ENCODE measurements at places on chromosomes 2 and 18. TPM values are rescaled to one million over a fixed set of nuclear protein-coding genes. Genes with fewer than 3 reads are reported as not detected.

- peak; percentile 65 for DNase-seq
Observed at GRCh38 chr2:41869542-41870264, 178.1 kb upstream of the PKDCC start.

- DNase-seq = no peak
Observed at GRCh38 chr2:181738563-181738962, 58.2 kb upstream of the NEUROD1 start.

- no peak for DNase-seq
Observed at GRCh38 chr2:19688059-19688458, 213.7 kb downstream of the TTC32 start.

GRCh38 chr2:68774569-68775271 lies 40.1 kb downstream of the ARHGAP25 start:
- DNase-seq = peak; percentile 20

DNA sequence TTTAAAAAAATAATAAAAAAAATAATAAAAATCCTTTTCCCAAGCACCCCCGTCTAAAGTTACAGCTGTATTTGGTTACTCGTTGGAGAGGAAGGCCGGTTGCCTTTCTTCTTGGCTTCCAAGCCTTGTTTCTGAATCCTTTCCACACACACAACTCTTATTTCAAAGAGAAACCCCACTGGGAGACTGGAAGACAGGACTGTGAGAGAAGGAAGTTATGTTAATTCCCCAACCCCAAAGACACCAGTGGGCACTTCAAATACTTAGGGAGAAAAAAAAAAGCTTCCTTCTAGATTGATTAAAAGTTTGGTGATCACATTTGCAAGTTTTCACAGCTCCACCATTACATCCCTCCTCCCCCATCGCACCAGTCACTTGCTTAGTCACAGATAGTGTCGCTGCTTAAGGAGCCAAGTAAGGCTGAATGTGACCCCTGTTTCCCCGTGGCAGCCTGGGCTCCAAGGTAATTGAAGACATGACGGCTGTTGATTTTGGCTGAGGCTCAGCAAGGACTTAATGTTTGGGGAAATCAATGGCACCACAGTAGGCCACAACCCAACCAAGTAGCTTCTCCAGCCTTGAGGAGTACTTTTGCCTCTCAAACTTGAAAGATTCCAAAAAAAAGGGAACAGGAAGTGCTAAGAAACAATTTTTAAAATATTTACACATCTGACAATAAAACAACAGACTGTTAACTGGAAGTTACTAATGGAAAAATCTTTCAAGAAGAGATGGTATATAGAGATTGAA lies 40.8 kb upstream of the FRZB start:
- peak; percentile 33 for DNase-seq

DNA sequence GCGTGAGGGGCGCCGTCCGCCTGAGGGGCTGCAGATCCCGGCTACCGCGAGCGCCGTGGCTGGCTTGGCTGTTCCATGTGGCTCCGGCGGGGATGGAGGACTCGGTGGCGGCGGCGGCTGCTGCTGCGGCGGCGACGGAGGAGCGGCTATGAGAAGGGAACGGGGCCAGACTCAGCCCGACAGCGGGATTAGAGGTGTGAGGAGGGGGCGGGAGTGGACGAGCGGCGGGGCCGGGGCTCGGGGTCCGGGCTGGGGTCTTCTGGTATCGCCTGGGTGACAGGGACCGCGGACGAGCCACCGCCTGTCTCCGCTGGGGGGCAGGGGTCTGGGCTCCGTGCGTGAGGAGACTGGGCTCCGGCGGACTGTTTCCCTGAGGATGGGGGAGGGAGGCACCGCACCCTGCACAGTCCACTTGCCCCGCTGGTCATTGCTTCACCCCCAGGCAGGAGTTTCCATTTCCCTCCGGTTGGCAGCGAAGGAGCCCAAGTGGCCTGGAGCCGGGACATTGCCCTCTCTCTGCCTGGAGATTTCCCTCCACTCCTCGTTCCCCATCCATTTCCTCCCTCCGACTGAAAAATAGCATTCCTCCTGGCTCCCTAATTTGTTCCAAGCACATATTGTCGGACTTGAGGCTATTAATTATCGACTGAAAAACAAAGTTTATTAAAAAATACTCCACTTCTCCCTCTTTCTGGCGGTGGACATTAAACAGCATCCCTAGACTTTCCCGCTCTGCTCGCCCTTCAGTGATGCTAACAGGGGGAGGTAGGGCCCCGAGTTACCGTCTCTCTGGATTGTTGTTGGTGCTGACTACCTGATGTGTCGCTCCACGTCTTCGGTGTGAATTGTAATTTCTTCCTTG lies 577 bp downstream of the EHBP1 start:
- DNase-seq = peak; percentile 58

GRCh38 chr2:65813631-65814173 lies 381.3 kb upstream of the SPRED2 start:
- DNase-seq = no peak

GRCh38 chr2:165958313-165958960 lies 4.9 kb upstream of the TTC21B start:
- DNase-seq = no peak

- no peak for DNase-seq
Observed at GRCh38 chr2:104846786-104847585, 6.9 kb upstream of the POU3F3 start.

GRCh38 chr2:74328573-74328972 lies 14.6 kb downstream of the SLC4A5 start:
- no peak for DNase-seq

DNA sequence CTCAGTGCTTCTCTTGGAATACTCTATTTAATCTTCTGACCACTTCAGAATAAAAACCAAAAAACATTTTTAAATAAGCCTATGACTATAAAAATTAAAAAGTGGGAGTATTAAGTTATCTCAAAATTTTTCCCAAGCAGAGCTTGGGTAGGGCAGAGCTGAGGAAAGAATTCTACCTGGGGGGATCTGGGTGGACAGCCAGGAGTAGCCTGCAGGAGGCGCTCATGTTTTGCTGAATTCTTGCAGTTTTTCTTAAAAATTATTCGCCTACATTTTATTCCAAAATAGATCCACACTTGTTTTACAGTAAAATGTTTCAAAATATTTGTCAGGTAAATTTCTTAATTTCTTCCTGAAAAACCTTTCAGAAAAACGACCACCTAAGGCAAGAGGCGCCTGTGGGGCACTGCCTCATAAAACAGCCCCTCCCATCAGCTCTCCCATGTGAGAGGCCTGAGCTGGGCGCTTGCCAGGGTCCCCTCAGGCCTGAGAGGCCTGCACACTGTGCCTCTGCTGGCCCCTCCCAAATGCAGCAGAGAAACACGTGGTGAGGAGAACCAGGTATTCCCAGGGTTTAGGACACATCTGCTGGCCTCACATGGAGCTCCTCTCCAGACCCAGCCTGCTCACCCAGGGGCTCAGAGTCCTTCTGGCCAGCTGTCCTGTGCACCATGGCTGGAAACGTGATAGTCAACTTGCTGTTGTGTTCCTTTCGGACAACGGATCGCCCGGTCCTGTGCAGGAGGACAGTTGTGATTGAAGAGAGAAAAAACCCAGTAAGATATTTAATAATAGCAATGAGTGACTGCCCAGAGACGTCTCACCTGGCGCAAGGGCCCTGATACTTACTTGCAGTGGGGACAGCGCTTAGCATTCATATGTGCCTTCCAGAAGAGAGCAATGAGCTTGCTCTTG lies 17.5 kb downstream of the POLR1A start:
- no peak for DNase-seq

GRCh38 chr2:168203762-168204693 lies 43.4 kb downstream of the STK39 start:
- no peak for DNase-seq

DNA sequence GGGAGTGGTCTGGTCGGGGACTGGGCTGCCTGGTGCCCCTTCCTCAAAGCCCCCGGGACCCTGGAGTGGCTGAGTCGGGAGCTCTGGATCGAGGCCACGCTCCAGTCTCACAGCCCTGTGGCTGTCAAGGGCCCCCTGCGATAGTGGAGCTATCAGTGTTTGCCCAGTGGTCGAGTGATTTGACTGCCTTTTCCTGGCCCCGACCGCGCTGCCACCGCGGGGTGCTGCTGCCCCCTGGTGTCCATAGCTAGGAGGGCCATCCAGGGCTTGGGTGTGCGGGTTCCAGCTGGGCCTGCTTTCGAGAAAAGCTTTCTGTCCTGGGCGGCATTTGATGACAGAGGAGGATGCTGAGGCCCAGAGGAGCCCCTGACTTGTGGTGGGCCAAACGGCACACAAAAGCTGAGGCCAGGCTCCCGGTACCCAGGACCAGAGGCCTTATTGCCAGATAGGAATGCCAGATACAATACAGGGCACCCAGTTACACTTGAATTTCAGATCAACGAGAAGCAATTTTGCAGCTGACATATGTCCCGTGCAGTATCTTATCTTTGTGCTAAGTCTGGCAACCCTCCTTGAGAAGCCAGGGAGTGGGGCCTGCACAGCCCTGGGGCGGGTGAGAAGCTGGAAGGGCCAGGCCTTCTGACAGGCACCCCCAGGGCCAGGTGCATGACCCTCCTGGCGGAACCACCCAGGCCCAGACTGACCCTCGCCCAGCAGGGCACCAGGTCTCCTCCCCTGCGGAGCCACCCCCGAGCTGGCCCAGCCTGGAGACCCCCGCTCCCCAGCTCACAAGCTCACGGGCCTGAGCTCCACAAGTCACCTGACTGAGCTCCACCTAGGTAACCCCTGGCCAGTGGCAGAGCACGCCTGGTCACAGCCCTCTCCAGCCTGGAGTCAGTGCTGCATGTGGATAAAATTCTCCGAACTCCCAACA lies 13.0 kb downstream of the ODC1 start:
- DNase-seq = peak; percentile 88

- no peak for DNase-seq
Observed at GRCh38 chr2:38164881-38165280, 88.9 kb upstream of the CYP1B1 start.

- DNase-seq = no peak
Observed at GRCh38 chr18:53139746-53140500, 799.9 kb downstream of the DCC start.

DNA sequence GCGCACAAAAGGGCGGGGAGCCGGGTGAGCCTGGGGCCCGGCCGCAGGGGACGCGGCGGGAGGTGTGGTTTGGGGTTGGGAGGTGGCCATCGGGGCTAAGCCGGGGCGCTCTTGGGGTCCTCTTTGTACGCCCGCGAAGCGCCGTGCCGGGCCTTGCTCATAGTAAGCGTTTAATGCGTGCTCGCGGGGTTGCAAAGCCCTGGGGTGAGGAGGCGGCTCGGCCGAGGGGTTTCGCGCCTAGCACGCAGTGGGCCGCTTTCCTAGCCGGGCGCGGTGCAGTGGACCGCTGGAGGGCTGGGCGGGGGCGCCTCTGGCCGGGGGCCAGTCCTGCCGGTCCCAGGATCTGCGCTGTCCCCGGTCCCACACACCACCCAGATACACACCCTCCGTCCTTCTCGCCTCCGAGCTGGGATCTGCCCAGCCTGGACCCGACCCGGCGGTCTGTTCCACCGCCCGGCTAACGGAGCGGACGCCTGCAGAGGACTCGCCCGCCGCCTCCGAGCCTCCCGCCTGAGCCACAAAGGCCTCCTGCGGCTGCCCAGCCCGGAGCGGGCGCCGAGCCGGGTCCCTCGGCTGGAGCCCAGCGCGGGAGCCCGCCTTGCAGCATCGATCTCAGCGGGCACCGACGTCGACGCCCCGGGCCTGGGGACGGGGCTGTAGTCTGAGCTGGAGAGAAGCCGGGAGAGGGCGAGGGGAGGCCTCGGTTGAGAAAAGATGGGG lies 564 bp downstream of the DPYSL5 start:
- DNase-seq = no peak

DNA sequence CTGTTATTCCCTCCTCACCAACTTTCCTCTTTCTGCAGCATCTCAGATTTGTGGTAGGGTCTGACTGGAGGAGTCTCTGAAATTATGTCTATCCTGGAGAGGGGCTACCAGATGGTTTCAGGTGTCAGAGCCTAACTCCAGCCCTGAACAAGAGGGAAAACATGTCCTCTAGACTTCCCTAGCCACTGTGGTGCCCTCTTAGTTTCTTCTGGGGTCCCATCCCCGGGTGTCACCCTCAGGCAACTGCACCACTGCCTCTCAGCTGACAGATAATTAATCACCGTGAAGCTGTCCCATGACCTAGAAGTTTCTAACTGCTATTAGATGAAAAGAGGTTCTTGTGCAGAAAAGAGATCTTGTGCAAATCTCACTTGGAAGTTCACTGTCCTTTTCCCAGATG lies 95.1 kb upstream of the CELF4 start:
- DNase-seq = no peak

GRCh38 chr2:88061295-88061694 lies 5.7 kb upstream of the KRCC1 start:
- DNase-seq = no peak

DNA sequence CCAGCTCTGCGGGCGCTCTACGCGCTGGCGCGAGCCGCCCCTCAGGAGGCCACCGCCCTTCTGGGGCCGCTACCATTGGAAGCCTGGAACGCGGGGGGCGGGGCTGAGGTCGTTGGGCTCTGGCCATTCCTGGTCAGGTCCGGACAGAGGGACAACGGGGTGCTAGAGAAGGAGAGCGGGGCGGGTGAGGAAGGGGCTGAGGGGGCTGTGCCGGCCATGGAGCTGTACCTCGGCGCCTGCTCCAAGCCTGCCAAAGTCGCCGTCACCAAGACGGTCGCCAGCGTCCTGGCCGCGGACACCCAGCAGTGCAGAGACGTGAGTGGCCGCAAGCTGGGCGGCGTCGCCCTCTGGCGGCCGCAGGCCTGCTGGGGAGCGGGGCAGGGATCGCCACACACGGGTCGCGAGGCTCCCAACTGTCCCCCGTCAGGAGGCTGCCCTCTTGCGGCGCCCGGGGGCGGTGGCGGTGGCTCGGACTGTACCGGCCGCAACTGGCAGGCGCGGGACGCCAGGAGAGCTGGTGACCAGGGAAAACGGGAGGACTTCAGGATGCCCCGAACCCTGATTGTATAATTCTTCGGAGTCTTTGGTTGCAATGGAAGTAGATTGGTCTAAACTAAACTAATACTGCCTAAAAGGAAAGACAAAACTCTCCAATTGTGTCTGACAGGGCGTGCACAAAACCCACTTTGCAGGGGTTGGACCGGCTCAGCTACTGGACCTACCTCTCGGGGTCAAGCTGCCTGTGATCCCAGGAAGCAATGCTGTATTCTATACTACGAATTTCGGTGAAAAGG lies at the start of gene FSIP2:
Gene FSIP2 (plus strand): TSS at position 126 of the 794 bp plus-strand sequence. CDS start 91 bp downstream, at position 217.
- DNase-seq = peak; percentile 67

GRCh38 chr2:218292048-218293014 lies at the start of gene TMBIM1:
TSS of gene TMBIM1 (minus strand) at chr2:218292503. CDS start at chr2:218282141, 10,362 bp downstream.
- DNase-seq = peak; percentile 85

ALKAL2 gene
- polyA plus RNA-seq = 2.4 TPM

SIGLEC15 gene
- polyA plus RNA-seq = 0.32 TPM

DHRS9 gene
- 0.67 TPM for polyA plus RNA-seq

DOK6 gene
- 2.8 TPM for polyA plus RNA-seq

LRP2 gene
- 0.04 TPM for polyA plus RNA-seq

MALL gene
- polyA plus RNA-seq = 10.2 TPM

ERLEC1 gene
- polyA plus RNA-seq = 48.6 TPM

TRPM8 gene
- polyA plus RNA-seq = not detected

PREPL gene
- polyA plus RNA-seq = 187 TPM

RAB6C gene
- 0.20 TPM for polyA plus RNA-seq

PRKAG3 gene
- 16.5 TPM for polyA plus RNA-seq

IL1B gene
- polyA plus RNA-seq = 0.37 TPM
